ENCODE measurements at places on chromosomes 13 and 19. TPM values are rescaled to one million over a fixed set of nuclear protein-coding genes. Genes with fewer than 3 reads are reported as not detected.

The PCP2 gene
- total RNA-seq = 1.0 TPM

GRCh38 chr19:17872251-17873001 is 681 bp downstream of the SLC5A5 start:
- no peak for DNase-seq

- no peak for DNase-seq
These were observed 53.6 kb downstream of the NWD1 start for GRCh38 chr19:16773259-16773658.

The NALCN gene
- 8.8 TPM for total RNA-seq

GRCh38 chr19:15390814-15391213 is 11.2 kb upstream of the AKAP8 start:
- DNase-seq = no peak

GRCh38 chr13:19591864-19592263 is 30.5 kb upstream of the TPTE2 start:
- DNase-seq = no peak

The ZNF814 gene
- total RNA-seq = 12.2 TPM

DNA sequence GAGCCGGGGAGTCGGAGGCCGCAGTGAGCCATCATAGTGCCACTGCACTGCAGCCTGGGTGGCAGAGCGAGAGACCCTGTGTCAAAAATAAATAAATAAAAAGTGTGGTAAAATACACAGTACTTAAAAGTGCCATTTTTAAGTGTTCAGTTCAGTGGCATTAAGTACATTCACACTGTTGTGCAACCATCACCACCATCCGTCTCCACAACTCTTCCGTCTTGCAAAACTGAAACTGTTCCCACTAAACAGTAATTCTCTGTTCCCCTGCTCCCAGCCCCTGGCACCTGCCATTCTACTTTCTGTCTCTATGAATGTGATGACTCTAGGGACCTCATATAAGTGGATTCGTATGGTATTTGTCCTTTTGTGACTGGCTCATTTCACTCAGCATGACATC is 13.3 kb downstream of the SLC25A42 start:
- no peak for DNase-seq

The NTN5 gene
- 2.9 TPM for total RNA-seq

The STARD13 gene
- 19.6 TPM for total RNA-seq

DNA sequence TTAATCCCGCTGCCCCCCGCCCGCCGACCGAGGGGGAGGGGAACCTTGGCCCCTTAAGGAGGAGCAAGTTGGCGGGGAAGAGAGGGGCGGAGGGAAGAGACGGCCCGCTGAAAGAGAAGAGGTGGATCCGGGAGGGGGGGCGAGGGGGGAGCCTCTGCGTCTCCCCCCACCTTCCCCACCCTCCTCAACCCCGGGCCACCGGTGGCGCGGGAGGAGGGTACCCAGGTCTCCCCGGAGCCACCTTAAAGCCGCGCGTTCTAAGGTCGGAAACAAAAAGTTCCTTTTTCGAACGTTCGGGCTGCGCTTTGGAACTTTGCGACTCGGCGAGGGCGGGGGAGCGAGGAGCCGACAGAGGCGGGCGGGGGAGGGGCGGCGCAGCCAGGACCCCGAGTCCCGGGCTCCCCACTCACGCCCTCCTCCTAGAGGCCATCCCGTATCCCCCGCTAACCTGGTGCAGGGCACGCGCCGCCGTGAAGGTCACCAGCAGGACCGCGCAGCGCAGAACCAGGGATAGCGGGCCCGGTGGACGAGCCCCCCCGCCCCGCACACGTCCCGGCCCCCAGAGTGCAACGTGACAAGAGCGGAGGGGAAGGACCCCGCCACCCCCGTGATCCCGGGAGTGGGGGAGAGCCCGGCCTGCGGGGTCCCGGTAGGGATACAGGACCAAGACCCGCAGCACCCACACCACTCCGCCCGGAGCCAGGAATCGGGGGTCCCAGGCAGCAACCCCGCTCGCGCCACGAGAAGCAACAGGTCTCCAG is 659 bp downstream of the ERF start:
- no peak for DNase-seq

The GRWD1 gene
- 35.5 TPM for total RNA-seq

- DNase-seq = peak; percentile 18
These were observed 130.3 kb upstream of the LSM14A start for GRCh38 chr19:34041925-34042521.

DNA sequence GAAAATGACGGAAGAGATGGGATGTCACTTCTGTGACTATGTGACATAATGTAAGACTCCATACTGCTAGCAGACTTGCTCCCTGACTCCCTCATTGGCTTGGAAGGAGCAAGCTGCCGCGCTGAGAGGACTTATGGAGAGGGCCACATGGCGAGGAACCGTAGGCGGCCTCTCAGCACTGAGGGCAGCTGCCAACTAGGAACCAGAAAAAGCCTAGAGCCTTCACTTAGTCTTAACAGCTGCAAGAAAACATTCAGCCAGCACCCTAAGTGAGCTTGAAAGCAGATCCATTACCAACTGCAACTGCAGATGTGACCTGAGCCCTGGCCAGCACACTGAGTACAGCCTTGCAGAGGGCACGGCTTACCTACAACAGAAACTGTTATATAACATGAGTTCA is 33.9 kb downstream of the USP12 start:
- no peak for DNase-seq
